ENCODE measurements at places on chromosomes 13 and 19.

GRCh38 chr13:43883631-43884030 is 3.9 kb downstream of the LACC1 start:
- no peak for DNase-seq

- DNase-seq, result no peak
Measured at GRCh38 chr13:100197591-100198365, 108.9 kb downstream of the PCCA start.

DNA sequence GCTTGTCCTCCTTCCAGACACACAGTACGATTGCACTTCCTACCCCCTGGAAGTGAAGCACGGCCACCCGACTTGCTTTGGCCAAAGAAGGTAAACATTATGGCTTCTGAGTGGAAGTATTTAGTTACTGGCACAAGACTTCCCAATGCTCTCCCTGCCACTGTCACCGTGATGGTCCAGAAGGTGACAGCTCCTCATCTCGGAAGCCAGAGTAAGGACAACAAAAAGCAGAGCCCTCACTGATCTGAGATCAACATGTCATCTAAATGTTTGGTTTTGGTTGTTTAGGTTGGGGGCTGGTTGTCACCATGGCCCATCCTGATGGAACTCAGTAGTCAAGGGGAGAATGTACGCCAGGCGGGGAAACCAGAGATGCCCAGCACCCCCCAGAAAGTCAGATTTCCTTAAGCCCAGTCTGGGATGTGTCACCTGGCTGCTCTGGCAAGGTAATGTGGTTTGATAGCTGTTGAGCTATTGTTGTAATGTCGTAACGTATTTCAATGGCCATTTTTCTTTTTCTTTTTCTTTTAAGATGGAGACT is 170.1 kb upstream of the ZNF536 start:
- no peak for DNase-seq

GRCh38 chr19:2290441-2291184 is 8.6 kb upstream of the PEAK3 start:
- peak; percentile 44 for DNase-seq

DNA sequence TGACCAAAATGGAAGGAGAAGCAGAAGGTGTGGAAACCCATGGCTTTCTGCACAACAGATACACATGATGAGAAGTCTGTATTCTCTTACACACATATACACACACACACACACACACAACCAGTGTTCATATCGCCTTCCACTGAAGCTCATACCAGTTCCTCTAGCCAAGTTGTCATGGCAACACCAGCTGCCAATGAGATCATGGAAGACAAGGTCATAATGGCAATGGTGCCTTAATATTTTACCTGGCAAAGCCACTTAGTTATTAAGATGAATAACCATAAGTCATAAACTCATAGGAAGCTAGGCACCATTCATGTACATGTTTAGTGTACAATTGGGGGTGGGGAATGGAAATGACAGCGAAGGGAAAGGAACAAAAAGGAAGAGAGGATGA is 2.6 kb upstream of the DHRS12 start:
- DNase-seq, result no peak

- DNase-seq, result no peak
Measured at GRCh38 chr13:44972956-44973581, 16.2 kb downstream of the NUFIP1 start.

DNA sequence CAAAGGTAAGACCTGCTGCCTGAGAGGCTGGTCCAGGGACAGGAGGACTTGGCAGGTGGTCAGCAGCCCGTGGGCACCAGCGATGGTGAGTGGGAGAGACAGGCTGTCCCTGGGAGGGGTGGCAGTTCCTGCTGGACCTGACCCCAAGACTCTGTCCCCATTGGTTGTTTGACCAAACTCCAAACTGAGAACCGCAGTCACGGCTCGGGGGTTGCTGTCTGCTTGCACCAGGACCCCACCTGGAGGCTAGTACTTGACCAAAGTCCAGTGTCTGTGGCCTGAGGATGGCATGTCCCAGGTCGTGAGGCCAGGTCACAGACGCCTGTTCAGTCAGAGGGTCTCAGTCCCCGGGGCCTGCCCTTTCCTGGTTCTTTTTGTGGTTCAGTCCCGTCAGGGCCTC is 9.9 kb upstream of the ZNF14 start:
- DNase-seq, result no peak

DNA sequence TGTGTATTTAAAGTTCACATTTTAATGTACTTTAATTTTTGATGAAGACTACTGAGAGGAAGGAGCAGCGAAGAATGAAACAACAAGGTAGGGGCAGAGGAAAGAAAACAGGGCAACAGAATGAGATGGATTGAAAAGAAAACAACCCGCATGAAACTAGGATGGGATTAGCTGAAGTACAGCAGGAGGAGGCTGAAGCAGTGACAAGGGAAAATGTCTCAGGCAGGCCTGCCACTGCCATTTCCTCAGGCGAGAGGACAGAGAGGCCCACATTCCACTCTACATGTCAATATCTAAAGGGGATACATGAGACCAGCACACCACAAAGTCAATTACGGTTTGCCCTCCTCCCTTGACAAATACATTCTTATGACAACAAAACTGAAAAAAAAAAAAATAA is 1703.2 kb downstream of the EFNB2 start:
- no peak for DNase-seq

All from activated CD4-positive, alpha-beta memory T cell treated with anti-CD3 and anti-CD28 coated beads, Interleukin-2, amount 10 ng/mL, durations not matched to agents 7 days and 5 days (primary cell).